ENCODE measurements at places on chromosomes 5 and 9.

GRCh38 chr5:151107738-151108520, 27.1 kb upstream of the TNIP1 start:
- DNase-seq, result no peak

DNA sequence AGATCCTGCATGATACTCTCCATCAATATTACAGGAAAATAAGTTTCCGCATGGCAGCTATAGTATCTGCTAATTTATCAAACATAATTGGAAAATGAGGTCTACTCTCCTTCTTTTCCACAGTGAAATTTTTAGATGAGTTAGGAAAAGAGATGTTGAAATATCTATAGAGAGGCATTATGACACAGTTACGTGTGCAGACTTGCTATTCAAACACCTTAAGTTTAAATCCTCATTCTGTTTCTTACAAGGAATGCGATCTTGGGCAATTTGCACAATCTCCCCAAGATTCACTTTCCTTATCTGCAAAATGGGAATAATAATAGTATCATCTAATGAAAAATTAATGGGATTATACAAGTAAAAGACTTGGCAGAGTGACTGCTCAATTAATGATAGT, 91.7 kb upstream of the SLCO6A1 start:
- no peak for DNase-seq

DNA sequence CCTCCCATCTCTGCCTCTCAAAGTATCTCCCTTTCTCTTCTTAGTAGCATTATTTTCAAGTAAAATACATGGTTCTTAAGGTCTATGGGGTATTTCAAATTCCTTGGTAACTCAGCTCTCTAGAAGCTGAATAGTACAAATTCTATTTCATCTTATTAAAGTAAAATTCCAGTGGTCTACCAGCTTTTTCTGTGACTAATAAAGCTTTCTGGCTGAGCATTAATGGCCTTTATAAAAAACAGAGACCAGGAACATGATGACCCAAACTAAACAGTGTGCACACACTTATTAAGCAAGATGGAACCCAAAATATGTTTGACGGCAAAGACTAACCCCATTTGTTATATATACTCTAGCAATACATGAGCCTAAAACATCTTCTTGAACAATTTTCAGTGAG, 142.6 kb downstream of the OR2K2 start:
- no peak for DNase-seq

DNA sequence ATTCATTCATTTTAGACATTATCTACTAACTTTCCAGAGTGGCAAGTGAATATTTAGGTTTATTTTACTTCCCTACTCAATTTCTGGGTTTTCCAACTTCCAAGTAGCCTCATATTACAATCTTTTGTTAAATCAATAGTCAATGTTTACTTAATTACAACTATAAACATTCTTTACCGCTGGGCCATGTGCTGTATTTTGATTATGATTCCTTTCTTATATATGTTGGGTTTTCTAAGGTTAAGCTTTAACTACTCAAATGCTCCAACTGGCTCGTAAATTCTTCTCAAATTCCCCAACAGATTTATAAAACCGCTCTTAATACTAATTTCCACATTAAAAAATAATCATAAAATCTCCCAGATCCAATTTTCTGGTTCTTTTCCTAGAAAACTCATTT, 110.1 kb upstream of the ABCA1 start:
- DNase-seq, result no peak

DNA sequence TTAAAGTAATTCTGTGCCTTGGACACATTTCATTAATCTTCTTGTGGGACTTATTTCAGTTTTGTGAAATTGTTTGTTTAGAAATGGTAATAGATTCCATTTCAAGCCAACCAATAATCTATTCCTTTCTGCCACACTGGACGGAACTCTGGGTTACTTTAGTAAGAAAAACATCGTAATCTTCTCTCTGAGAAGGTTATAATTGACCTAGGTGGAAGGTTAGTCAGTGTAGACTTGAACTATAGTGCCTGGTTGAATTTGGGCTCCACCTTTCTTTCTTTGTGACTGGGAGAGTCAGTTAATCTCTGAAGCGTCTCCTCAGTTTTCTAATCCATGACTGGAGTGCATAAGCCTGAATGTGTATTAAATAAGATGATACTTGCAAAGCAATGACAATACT, 89.7 kb upstream of the PRLR start:
- no peak for DNase-seq

GRCh38 chr5:169174923-169175322, 126.0 kb downstream of the SLIT3 start:
- no peak for DNase-seq

DNA sequence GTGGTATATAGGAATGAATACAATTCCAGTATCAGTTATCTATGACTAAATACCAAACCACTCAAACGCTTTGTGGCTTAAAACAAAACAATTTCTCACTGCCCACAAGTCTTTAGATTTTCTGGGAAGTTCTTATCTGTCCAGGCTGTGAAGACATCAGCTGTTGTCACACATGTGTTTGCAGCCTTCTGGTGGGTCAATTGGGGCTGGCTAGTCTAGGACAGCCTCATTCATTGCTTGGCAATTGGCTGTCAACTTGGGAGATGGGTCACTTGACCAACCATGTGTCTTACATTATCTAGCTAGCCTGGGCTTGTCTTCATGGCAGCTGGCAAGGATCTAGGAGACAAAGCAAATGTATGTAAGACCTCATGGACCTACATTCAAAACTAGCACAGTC, 53.8 kb upstream of the PAPPA start:
- no peak for DNase-seq
